ENCODE measurements at places on chromosomes 11 and 22.

DNA sequence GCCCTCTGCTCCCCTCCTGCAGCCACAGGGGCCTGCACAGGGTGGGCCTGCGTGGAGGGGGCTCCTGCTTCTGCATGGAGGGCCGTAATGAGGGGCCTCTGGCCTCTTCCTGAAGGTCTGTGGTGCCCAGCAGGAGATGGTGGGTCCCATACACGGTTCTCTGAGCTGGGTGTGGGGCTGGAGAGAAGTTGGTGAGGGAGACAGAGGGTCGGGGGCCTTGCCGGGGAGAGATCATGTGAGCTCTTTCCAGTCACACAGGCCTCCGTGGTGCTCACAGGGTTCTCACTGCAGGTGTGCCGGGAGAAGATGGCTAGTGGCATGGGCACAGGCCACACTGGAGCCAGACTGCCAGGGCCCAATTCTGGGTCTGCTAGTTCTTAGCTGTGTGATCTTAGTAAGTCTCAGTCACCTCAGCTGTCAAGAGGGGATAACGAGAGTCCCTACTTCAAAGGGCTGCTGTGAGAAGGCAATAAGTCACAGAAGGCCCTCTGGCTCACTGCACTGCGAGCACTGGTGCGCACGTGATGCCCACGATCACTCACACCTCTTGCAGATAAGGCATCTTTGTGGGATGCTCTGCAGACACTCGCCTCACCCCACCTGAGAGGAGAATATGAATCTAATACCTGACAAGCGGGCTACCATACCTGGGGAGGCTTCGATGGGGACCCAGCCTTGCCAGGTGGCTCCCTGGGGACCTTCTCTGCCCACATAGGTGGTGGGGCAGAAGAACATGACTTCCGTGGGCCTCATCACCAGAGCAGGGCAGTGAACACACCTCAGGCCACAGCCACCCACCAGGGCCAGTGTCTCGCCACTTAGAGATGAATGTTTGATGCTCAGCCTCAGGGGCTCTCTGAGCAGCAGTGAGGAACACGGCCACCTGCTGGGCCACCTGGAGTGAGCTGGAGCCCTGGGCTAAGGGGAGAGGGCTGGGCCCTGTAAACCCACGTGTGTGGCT is 14.5 kb downstream of the KCNC1 start:
- DNase-seq: no peak

DNA sequence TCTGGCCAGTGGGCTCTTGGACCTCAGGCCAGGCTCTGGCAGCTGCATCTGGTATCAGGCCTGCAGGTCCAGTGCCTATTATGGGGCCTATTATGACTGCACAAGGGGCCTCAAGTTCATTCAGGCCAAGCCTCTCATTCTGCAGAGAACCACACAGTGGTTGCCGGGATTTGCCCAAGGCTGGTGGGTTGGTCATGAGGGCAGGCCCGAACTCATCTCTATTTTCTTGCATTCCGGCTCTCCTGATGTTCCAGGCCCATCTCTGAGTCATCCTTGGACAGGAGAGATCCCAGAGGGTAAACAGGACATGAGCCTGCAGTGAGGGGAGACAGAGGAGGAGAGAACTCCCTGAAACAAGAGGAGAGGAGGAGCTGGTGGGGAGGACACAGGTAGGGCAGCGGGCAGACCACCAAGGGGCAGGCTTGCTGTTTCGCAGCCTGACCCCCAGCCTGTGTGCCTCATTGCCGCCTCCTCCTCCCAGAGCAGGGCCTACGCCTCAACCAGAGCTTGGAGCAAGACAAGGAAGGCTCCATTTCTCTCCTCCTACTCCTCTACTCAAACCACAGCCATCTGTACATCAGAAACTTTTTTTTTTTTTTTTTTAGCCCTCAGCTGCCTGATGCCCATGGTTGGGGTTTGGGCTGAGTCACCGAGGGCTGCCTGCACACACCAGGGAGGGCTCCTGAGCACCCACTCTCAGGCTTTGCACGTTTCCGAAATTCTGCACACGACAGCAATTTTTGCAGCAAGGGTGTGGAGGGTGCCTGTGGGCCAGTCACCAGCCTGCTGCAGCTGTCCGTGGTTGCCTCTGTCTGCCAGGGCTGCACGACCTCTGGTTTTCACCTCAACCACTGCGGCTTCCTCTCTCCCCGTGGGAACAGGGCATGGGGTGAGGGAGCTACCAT is 12.7 kb upstream of the TREH start:
- no peak for DNase-seq

- DNase-seq: no peak
These were observed 3.8 kb downstream of the RSPH14 start for GRCh38 chr22:23137905-23138561.

- no peak for DNase-seq
These were observed 2.0 kb upstream of the LMO2 start for GRCh38 chr11:33893711-33894397.

DNA sequence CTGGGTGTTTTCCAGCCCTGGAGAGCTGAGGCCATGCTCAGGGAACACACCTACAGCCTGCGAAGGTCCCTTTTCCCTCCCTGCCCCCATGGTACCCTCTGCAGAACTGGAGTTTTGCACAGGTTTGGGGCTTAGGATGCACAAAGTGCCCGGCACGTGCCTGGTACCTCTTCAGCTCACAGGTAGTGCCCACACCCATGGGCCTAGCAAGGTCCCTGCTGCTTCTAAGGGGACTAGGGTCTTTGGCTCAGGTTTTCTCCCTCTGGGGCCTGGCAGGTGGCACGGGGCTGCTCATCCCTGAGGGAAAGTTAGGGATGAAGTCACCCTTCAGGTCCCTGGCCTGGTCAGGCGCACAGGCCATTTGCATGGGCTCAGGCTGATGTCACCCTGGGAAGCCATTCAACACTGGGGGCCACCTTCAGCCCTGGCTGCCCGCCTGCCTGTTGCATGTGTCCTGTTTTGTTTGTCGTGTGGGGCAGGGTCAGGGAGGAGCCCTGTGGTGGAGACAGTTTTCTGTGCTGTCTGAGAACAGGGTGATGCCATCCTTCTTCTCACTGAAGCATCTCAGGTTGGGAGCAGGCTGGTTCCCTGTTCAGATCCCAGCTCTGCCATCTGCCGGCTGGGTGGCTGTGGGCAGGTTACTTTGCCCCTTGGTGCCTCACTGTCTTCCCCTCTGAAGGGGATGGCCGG is 68.3 kb upstream of the CRYBB3 start:
- DNase-seq: no peak

GRCh38 chr22:22099194-22099486 is 116.6 kb upstream of the TOP3B start:
- DNase-seq: no peak

DNA sequence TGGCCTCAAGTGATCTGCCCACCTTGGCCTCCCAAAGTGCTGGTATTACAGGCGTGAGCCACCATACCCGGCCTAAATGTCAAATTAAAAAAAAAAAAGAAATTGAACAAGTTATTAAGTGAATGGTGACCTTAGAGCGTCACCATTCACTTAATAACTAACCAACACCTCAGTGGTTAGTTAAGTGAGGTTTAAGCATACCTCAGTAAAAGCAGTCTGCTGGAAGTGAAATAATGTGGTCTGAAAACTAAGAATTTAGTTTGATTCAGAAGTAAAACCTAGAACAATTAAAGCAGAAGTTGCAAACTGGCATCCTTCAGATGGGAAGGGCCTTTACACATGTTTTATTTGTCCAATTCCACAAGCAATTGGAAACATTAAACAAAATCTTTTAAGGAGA is 71.5 kb downstream of the FCHSD2 start:
- DNase-seq: no peak

- DNase-seq: peak; percentile 5
These were observed 47.5 kb upstream of the SCUBE2 start for GRCh38 chr11:9138612-9139579.

- DNase-seq: no peak
These were observed 123.6 kb downstream of the ABTB2 start for GRCh38 chr11:34234086-34234740.

DNA sequence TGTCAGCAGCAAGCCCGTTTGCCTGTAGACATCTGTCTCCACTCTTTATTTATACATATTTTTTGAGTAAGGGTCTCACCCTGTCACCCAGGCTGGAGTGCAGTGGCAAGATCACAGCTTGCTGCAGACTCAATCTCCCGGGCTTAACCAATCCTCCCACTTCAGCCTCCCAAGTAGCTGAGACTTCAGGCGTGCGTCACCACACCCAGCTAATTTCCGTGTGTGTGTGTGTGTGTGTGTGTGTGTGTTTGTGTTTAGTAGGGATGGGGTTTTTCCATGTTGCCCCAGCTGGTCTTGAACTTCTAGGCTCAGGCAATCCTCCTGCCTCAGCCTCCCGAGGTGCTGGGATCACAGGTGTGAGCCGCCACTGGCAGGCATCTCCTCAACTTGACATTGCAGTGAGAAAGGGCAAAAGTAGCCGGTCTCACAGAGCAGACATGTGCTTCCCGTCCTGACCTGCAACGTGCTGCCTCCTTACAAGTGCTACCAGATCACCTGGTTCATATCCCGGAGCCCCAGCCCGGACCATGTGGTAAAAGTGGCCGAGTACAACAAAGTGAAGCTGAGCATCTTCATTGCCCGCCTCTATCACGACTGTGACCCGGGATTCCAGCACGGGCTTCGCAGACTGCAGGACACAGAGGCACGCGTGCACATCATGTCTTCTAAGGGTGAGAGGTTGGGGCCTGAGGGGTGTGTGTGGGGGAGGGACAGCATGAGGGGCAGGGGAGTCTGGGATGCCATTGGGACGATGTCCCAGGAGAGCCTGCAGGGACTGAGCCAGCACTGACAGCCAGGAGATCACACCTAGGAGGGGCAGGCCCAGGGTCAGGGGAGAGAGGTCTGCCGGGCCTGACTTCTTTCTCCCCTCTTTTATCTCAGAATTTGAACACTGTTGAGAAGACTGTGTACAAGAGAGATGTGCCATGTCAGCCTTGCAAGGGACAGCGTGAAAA is 5.6 kb upstream of the APOBEC3H start:
- no peak for DNase-seq

DNA sequence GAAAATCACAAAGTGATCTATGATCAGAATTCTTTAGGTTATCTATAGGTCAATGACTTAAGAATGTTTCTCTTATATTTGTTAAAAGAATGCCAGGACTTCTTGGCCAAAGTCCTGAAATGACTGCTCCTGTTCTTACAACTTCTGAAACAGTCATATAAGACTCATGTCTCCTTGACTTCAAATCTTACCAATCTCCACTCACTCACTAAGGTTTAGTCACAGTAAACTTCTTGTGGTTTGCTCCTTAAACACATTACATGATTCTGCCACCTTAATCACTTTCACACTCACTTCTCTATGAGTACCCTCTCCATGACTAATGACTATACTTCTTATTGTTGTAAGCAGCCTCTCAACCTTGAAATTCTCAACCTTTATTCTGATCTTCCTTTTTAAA is 648.7 kb upstream of the CCDC179 start:
- no peak for DNase-seq

DNA sequence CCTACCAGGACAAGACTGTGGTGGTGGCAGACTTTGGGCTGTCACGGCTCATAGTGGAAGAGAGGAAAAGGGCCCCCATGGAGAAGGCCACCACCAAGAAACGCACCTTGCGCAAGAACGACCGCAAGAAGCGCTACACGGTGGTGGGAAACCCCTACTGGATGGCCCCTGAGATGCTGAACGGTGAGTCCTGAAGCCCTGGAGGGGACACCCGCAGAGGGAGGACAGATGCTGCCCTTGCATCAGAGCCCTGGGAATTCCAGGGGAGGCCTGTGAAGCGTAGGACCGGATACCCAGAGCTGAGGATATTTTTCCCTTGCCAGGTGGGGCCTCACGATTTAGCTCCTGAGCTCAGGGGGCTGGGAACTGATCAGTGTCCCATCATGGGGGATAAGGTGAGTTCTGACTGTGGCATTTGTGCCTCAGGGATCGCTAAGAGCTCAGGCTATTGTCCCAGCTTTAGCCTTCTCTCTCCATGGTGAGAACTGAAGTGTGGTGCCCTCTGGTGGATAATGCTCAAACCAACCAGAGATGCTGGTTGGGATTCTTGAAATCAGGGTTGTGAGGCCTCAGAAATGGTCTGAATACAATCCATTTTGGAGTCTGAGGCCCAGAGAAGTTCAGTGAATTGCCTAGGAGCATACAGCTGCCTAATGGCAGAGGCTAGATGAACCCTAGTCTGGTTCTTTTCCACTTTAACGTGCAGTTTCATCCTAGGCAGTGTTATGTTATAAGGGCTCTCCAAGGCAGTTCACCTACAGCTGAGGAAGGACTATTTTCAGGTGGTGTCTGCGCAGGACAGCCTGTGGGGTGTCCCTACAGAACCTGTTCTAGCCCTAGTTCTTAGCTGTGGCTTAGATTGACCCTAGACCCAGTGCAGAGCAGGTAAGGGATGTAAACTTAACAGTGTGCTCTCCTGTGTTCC is 19.5 kb downstream of the PIK3IP1 start:
- DNase-seq: no peak

GRCh38 chr22:32341122-32341740 is 16.4 kb upstream of the RFPL3 start:
- DNase-seq: no peak

DNA sequence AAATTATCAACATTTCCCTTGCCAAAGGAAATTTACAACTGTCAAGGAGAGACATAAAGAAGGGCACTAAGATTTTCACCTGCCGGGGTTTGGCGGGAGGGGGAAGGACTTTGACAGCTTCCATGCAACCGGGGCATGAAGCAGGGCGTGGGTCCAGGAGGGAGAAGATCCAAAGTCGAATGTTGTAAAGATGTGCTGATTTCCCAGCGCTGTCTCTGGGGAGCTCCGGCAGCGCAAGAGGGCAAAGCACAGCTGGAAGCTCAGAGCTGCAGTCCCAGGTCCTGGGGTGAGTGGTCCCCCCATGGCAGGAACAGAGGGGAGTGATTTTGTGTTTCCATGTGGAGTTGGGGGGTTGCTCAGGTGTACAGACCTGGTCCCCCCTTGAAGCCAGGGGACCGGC is at the start of gene MS4A10:
Gene MS4A10, plus strand, starts transcription at position 198 of the 400 bp plus-strand sequence. CDS start 5,003 bp downstream, outside the sequence.
- DNase-seq: no peak

DNA sequence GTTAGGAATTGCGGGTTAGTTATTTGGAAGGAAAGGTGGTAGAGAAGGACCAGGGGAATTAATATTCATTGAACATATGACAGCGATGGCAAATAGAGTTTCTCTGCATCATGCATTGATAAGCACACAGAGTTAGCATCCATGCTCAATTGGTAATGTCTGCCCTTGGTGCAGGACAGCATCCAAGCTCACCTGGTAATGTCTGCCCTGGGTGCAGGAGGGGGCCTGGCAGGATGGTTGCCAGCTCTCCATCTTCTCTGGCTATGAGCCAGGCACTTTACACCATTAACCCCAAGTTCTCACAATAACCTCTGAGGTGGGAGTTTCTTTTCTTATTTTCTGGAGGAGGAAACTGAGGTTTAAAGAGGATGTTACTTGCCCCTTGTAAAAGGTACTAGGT is 50.4 kb upstream of the RBFOX2 start:
- DNase-seq: no peak

GRCh38 chr11:444396-445144 is 2.8 kb upstream of the ANO9 start:
- DNase-seq: no peak

GRCh38 chr11:117796456-117796871 is 552 bp downstream of the DSCAML1 start:
- DNase-seq: no peak
